ENCODE measurements at places on chromosomes 3 and 15. TPM values are rescaled to one million over a fixed set of nuclear protein-coding genes. Genes with fewer than 3 reads are reported as not detected.

The MKRN2OS gene
- total RNA-seq: 9.7 TPM

The ATP13A4 gene
- total RNA-seq: 8.2 TPM

The ADAM10 gene
- total RNA-seq: 941 TPM

The MME gene
- 1.1 TPM for total RNA-seq

The SELENOK gene
- total RNA-seq: 14.6 TPM

The PRR23C gene
- not detected for total RNA-seq

DNA sequence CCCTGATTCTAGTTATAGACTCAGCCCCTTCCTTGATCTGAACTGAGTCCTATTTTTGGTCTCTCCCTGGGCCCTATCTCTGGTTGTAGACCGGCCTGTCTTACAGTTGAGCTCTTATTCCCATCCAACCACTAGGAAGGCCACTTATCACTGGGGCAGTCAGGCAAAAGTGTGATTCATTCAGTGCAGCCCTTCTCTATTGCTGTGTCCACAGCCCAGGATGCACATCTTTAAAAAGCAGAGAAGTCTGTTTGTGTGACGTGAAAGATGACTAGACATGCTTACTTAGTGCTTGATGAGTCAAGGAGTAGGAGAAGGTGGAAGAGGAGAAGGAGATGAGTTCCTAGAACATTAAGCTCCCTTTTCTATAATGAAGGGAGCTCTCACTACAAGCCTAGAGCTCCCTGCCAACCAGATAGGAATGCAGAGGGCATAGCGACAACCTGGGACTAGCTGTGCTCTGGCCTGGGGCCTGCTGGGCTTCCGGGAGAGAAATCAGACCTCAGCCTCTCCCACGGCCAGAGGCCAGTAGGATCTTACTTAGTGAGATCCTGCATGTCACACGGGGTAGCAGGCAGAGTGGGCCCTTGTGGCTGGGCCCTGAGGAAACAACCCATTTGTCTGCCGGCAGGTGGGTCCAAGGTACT, 25.7 kb downstream of the INSYN1 start:
- no peaks in the 10 kb centered on the region for H3K4me1 ChIP-seq
- no peak for DNase-seq
- no peak overlapping the region for H3K27ac ChIP-seq
- H3K27me3 ChIP-seq: no peaks in the 10 kb centered on the region

- no peak for DNase-seq
- no peaks in the 10 kb centered on the region for H3K36me3 ChIP-seq
- H3K27me3 ChIP-seq: no peaks in the 10 kb centered on the region
- H3K4me1 ChIP-seq: no peaks in the 10 kb centered on the region
- no peak overlapping the region for H3K4me3 ChIP-seq
Observed at GRCh38 chr15:60095711-60096110, 91.6 kb downstream of the FOXB1 start.

DNA sequence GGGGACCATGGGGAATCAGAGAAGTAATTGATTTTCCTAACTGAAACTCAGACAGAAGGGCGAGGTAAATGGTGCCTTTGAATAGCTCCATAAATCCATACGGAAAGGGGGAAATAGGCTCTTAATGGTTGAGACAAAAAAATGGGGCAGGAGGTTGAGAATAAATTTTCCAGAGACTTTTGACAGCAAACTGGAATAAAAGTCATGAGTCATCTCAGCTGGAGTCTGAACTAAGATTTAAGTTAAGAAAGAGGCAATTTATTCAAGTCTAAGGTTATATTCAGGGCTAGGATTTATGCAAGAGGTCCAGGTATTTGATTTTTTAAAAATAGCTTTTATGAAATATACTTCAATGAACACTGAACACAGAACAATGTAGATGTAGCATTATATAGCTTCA, 238.7 kb upstream of the RORA start:
- H3K27ac ChIP-seq: no peak overlapping the region
- H3K27me3 ChIP-seq: no peaks in the 10 kb centered on the region
- no peak for DNase-seq

- H3K36me3 ChIP-seq: no peaks in the 10 kb centered on the region
- H3K4me3 ChIP-seq: no peak overlapping the region
- no peaks in the 10 kb centered on the region for H3K27me3 ChIP-seq
- H3K4me1 ChIP-seq: no peaks in the 10 kb centered on the region
- no peak for DNase-seq
Observed at GRCh38 chr3:178393824-178394223, 142.4 kb upstream of the KCNMB2 start.

- no peaks in the 10 kb centered on the region for H3K27me3 ChIP-seq
- no peak overlapping the region for H3K4me3 ChIP-seq
- no peak overlapping the region for H3K27ac ChIP-seq
Observed at GRCh38 chr3:31252216-31253185, 280.2 kb upstream of the STT3B start.

DNA sequence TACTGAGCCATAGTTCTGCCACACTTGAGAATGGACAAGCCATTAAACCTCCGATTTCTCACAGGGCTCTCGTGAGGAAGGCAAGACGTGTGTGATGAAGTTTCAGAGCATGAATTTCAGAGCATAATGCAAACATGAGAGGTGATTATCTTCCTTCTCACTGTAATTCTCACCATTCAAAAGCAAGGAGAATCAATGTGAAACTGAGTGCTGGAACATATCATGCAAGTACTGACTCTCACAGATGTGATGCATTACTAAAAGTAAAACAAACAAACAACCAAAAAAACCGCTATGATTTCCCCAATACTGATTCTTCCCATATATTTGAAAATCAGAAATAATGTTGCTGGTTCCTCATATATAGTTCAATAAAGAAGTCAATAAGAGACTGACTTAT, 23.7 kb downstream of the P3H2 start:
- H3K4me1 ChIP-seq: no peaks in the 10 kb centered on the region
- no peak for DNase-seq
- H3K27me3 ChIP-seq: no peaks in the 10 kb centered on the region
- H3K4me3 ChIP-seq: no peak overlapping the region
- no peak overlapping the region for H3K27ac ChIP-seq
- H3K36me3 ChIP-seq: no peaks in the 10 kb centered on the region

DNA sequence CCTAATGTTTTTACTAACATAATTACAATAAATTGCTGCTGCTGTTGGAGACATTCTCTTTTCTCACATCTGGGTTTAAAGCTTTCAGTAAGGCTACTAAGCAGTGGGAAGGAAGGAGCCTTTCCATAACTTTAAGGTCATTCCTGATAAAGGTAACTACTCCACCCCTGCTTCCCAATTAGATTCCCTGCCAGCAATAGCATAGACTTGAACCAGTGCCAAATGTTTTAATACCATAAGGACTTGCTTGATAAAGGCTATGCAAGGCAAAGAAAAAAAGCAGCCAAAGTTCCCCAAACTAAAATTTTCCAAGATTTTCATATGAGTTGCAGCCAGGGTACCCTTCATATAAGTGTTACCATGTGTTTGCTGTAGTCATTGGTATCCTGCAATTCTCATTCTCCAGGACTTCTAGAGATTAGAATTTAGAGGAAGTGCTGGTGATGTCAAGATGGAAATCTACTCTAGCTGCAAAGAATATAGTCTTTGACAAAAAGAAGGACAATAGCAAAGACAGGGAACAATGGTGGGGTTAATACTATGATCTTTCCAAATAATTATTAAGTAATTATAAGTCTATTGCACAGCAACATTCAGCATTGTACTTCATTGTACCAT, 106.1 kb downstream of the FILIP1L start:
- no peak for DNase-seq
- H3K27me3 ChIP-seq: no peaks in the 10 kb centered on the region
- H3K36me3 ChIP-seq: no peaks in the 10 kb centered on the region
- no peak overlapping the region for H3K4me3 ChIP-seq
- H3K27ac ChIP-seq: no peak overlapping the region

GRCh38 chr3:105842449-105842848, 26.4 kb downstream of the CBLB start:
- no peaks in the 10 kb centered on the region for H3K27me3 ChIP-seq
- no peaks in the 10 kb centered on the region for H3K36me3 ChIP-seq
- no peak overlapping the region for H3K27ac ChIP-seq
- H3K4me1 ChIP-seq: peaks cover 10% of the 10 kb centered on the region
- no peak overlapping the region for H3K4me3 ChIP-seq

- H3K36me3 ChIP-seq: no peaks in the 10 kb centered on the region
- H3K4me3 ChIP-seq: no peak overlapping the region
- H3K27me3 ChIP-seq: no peaks in the 10 kb centered on the region
- no peaks in the 10 kb centered on the region for H3K4me1 ChIP-seq
- DNase-seq: no peak
Observed at GRCh38 chr3:38614651-38615352, 34.7 kb downstream of the SCN5A start.

Measured in transverse colon (tissue), 4 donors.